ENCODE measurements at places on chromosomes 2 and 18.

DNA sequence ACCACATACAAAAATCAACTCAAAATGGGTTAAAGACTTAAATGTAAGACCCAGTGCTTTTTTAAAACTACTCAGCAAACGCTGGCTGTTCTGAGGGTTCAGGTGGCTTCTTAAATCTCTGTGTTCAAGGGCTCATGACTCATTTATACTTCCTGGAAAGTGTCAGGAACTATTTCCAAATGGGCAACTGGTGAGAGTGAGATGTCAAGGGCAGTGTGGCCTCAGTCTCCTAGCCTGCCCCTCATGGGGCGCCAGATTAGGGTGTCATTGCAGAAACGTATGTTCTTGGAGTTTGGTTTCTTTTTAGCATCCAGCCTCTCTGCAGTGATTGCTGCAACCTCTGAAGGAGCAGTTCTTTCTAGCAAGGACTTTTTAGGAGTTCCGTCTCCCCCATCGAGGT is 485.4 kb downstream of the TNS1 start:
- DNase-seq: no peak

GRCh38 chr2:39693245-39693644 is 27.5 kb downstream of the TMEM178A start:
- DNase-seq: no peak

DNA sequence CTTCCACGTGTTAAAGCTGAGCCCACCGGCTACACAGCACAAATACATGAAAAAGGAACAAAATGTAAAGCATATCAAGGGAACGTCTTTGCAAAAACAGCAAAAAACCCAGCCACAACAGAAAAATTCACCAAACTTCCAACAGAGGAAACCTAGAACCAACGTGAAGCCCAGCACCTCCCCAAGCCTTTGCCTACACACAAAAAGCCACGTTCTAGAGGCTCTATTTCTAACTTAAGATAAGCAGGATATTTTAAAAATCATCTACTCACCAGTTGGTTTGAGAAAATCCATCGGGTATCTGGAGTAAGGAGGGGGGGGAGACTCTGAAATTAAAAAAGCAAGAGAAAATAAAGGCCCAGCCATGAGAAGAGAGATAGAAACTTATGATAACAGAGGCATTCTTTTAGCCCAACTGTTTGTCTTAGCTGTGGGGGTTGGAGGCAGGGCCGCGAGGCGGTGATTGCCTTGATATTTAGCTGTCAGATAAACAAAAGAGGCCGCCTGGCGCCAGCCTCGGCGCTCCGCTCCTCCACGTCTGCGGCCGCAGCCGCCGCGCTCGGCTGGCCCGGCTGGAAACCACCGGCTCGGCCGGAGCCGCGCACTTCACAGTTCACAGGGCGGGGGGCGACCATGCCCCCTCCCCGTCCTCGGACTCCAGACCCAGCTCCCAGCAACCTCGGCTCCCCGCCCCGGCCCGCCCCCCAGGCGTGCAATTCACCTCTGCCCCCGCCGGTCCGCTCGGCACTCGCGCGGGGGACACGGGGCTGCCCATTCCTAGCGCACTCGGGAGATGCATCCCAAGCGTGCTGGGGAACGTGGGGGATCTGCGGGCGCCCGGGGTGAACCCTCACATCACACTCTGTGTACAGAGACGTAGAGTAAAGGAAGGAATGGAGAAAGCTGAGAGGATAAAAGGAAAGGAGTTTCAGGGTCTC is 2.4 kb downstream of the SMAD7 start:
- DNase-seq: no peak

DNA sequence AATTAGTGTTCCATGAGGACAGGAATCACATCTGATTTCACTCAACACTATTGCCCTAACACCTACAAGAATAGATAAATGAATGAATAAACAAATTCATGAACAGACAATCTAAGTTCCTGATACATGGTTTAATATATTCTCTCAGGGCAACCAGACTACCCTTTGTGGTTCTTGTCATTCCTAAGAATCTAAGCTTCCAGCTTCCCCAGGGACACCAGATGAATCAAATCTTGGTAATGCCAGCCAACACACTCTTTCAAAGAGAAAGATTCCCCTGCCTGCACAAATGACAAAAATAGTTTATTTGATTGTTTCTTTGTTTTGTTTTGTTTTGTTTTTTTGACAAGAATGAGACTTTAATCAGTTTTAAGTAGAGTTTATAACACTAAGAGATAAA is 237.5 kb upstream of the CHAC2 start:
- no peak for DNase-seq

- DNase-seq: no peak
Measured at GRCh38 chr2:16726577-16726976, 60.9 kb upstream of the CYRIA start.

DNA sequence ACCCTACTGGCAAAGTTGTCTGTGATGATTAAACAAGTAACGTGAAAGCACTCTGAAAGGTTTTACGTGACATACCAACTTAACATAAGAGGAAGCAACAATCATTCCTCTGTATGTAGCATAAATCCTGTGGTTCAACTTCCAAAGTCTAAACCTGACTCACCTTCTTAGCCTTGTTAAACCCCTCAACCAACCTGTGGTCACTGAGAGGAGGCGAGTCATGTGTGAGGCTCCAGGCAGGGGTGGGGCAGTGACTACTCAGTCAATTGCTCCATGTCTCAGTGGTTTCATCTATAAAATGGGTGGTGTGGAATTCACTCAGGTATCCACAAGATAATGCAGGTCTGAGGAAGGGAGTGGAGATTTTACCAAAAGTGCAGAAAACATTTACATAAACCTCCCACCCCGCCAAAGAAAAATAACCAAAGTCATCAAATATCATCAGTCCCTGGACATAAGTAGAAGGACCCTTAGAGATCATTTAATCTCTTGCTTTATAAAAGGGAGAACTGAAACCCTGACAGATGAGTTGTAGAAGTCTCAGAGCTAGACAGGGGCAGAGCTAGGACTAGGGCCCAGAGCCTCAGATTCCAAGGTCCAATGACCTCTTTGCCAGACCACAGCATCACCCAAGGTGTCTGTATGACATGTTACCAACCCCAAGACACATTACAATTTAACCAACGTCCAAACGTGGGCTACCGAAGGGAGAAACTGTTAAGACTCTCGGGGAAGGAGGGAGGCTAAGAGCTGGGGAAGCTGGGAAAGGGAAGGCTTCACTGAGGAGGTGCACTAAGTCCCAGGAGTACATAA is 3.7 kb upstream of the PCBP1 start:
- no peak for DNase-seq

DNA sequence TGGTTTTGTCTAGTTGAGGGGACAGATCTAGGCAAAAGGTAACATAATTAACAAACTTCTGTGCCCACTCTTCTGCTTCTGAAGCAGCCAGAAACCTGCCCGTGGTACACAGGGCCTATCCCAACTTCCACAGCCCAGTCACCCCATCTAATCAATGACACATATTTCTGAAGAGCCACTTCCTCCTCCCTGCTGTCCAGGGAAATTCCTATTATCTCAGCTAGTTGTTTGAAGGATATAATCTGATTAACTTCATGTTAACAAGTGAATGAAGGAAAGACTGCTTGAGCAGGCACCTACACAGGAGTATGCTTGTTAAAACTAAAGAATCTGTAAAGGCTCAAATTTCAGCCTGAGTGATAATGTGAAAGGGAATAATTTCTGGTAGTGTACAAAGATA is 61.4 kb downstream of the CCDC148 start:
- DNase-seq: no peak

GRCh38 chr2:6773007-6773693 is 92.6 kb downstream of the CMPK2 start:
- DNase-seq: peak; percentile 84

DNA sequence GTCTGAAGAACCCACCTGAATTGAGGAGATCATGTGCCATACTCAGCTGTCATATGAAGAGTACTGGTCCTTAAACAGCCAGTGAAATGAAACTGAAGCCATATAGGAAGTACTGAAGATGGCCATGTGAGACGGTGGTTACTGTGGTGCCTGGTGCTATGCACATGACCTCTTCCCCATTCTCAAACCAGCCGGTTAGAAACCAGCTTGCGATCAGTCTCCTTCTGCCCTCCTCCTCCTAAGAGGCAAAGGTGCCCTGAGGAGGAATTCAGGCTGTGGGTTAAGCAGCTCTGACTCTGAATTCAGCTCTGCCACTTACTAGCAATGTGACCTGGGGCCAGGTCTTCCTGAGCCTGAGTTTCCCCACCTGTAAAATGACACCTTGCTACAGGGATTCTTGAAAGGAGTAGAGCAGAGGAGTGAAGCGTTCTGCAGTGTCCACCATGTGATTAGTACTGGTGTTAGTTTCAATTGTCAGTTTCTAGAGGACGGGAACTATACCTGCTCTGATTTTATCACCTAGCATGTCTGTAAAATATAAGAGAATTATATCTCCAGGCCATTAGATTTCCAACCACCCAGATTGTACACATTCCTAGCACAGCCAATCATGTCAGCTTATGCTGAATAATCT is 5.1 kb downstream of the FECH start:
- no peak for DNase-seq

DNA sequence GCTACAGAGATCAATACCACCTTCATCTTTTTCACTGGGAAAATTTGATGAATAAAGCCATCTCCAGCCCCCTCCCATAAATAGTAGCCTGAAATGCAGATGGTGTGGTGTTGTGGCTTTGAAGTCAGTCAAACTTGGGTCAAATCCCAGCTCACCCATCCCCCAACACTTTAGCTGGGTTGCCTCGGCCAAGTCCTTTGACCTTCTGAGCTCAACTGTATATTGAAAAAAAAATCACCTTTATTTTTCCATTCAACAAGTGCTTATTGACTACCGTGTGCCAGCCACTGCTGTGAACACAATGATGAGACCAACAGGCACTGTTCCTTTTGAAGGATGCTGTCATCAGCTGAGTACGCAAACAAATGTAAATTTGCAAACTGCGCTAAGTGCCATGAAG is 35.1 kb upstream of the NTSR2 start:
- no peak for DNase-seq

DNA sequence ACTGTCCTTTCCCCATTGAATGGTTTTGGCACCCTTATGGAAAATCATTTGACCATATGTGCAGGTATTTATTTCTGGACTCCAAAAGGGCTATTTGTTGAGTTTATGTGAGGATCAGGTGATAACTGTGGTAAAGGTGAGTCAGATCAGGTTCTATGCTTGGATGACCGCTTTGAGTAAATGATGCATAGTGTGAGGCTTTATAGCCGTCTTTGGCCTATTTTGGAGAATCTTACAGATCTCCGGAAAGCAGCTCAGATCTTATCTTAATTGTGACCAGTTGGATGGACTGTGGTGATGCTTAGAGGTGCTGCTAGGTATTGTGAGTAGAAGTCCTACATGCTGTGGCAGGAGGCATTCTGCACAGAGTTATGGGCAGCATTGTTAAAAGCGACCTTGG is 126.2 kb downstream of the METTL8 start:
- DNase-seq: no peak

GRCh38 chr2:155815275-155815674 is 517.2 kb downstream of the NR4A2 start:
- DNase-seq: no peak

DNA sequence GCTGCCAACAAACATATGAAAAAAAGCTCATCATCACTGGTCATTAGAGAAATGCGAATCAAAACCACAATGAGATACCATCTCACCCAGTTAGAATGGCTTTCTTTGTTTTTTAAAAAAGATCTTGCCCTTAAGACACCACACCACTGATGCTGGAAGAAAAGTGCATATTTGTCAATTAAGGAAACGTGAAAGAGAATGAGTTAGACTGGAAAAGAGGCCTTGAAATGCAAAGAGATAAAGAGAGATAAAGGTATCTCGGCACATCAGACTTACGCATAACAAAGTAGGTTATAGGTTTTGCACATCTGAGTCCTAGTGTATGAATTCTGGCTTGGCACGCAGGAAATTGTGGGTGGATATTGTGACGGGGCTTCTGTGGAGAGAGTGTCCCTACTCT is 149.5 kb downstream of the MTX2 start:
- DNase-seq: no peak

GRCh38 chr2:24809316-24810007 is 16.2 kb downstream of the CENPO start:
- no peak for DNase-seq

- DNase-seq: no peak
Measured at GRCh38 chr2:30301551-30301950, 70.2 kb downstream of the LBH start.

DNA sequence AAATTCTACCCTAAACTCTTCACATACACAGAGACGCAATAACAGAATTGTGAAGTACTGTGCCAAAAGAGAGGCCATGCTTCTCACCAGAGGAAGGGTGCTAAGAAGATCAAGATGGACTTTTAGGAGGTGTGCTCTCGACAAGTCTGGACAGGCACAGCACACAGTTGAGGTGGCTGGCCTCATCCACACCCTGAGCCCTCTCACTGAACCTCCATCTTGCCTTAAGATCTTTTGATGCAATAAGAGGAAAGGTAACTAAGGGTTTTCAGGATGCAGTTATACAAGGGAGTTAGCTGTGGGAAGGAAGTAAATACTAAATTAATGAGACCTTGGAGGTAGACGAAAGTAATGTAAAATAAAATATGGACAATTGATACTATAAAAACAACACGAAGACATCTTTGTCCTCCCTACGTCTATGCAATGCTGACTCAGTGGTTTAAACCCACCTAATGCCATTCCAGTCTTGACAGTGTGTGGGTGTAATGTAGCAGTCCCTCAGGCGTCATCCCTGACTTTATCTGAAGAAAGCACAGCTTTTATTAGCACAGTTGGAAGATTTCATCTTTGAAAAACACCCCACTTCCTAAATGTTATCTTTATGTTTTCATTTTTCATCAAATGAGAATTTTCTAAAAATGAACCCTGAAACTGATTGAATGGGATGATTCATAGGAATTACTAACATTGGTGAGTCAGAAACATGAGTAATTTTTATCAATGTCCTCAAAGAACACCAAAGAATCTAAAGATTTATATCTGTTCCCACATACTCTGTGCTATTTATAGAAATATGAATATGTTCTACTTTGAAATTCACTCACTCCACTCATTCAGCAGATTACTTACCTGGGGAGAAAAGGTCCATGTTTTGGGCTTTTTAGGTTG is 34.0 kb upstream of the MALL start:
- no peak for DNase-seq

DNA sequence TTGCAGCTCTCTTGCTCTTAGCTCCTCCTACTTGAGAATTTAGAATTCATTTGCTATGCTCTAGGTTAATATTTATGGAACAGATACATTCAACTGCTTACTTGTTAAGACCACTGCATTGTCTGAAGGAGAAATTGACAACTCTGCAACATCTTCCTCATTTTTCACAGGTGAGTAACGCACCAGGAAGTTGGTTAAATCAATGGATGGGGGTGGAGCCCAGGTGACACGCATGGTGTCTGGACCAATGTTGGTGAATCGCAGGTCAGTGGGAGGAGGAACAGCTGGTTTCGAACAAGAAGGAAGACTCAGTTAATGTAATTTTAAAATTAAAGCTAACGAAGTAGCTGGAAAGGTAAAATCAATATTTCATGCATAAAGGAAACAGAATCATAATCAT is 44.3 kb downstream of the FN1 start:
- DNase-seq: no peak
